ENCODE measurements at places on chromosomes 2 and 18. TPM values are rescaled to one million over a fixed set of nuclear protein-coding genes. Genes with fewer than 3 reads are reported as not detected.

DPYSL5 gene
- not detected for total RNA-seq

SUMO1 gene
- total RNA-seq: 152 TPM

GAL3ST2 gene
- total RNA-seq: 0.26 TPM

SRD5A2 gene
- total RNA-seq: not detected

SIX3 gene
- total RNA-seq: not detected
